Stromal cell of bone marrow (primary cell): ENCODE measurements at places on chromosomes 1 and 21.

GRCh38 chr1:204733869-204734596, 48.5 kb upstream of the LRRN2 start:
- no peak for DNase-seq

GRCh38 chr1:228210712-228211530, 3.1 kb downstream of the OBSCN start:
- no peak for DNase-seq

DNA sequence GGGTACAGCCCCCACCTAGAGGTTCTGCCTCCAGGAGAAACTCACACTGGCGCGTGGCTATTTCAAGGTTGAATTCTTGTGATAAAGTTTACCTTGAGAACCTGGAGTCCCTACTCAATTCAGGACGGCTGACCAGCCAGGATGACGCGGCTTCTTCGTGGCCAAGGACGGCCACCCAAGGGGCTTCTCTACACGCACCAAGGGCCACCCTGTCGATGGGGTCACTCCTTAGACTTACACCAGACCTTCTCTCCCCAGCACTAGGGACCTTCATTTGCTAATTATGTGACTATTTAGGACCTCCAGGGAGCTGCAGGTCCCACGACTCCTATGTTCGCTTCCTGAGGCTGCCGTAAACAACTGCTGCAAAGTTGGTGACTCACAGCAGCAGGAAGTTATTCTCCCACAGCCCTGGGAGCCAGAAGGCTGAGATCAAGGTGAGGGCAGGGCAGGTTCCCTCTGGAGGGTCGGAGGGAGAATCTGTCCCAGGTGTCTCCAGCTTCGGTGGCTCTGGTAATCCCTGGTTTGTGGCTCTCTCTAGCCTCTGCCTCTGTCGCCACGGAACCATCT, 135.9 kb downstream of the NPHP4 start:
- DNase-seq, result no peak

GRCh38 chr1:230427094-230427876, 1.2 kb upstream of the PGBD5 start:
- no peak for DNase-seq

GRCh38 chr21:31733551-31734149, 1.7 kb upstream of the SCAF4 start:
- no peak for DNase-seq

- DNase-seq, result no peak
These were observed 24.6 kb downstream of the PADI2 start for GRCh38 chr1:17094664-17095063.
